ENCODE measurements at places on chromosomes 12 and 14. TPM values are rescaled to one million over a fixed set of nuclear protein-coding genes. Genes with fewer than 3 reads are reported as not detected.

DNA sequence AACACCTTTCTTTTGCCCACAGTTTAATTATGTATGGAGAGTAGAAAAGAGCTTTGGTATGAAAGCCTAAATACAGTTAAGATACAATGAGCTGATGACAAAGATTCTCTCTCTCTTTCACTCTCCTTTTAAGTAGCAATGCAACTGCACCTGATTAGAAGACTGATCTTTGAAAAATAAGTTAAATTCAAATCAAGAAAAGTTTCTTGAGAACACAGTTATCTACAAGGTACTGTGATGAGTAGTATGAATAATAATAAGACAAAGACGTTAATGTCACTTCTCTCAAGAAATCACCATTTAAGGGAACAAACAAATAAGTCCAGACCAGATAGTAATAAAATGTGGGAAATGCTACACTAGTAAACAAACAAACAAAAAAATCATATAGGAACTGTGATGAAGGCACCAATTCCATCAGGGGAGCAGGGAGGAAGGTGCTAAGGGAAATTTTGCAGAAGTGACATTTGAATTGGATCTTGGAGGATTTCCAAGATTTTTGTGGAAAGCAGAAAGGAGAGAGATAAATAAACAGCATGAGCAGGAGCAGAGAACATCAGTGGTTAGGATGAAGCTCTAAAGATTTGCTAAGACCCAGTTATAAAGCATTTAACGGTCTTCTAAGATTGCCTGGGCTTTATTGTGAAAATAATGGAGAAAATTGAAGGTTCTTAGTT lies 65.2 kb upstream of the STK38L start:
- DNase-seq, result no peak

DNA sequence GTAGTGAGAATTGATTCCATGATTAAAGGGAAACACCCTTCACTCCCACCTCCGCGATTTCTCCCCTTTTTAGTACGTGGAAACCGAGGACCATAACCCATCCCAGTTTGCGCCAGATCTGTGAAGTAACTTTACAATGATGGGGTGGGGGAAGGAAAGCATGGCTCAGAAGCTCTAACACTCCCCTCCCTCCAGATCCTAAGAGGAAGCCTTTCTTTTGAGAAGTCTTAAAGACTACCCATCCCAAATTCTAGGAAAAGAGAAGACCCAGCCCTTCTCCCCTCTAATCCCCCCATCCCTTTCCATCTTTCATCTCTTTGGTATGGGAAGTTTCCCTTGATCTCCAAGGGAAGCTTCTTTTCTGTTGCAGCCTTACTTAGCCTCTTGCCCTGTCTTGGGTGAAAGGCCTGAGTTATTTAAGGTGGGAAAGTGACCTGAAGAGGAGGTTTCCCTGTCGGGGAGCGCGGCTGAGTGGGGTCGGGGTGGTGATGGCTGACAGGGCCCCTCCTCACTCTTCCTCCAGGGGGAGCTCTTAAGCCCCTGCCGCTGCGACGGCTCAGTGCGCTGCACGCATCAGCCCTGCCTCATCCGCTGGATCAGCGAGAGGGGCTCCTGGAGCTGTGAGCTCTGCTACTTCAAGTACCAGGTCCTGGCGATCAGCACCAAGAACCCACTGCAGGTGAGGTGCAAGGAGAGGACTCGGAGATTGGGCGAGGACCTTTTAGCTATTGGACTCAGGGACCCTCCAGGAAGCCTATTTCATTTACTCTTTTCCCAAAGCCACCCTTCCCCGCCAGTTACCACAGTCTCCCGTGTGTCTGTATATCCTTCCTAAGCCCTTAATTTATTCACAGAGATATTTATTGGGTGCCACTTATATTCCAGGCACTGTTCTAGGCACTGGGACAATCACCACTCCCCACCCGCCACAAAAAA lies 1.8 kb downstream of the MARCHF9 start:
- no peak for DNase-seq

- no peak for DNase-seq
Observed at GRCh38 chr14:79144896-79145295, 974.7 kb downstream of the NRXN3 start.

- DNase-seq, result no peak
Observed at GRCh38 chr14:55754471-55754870, 174.5 kb downstream of the KTN1 start.

DNA sequence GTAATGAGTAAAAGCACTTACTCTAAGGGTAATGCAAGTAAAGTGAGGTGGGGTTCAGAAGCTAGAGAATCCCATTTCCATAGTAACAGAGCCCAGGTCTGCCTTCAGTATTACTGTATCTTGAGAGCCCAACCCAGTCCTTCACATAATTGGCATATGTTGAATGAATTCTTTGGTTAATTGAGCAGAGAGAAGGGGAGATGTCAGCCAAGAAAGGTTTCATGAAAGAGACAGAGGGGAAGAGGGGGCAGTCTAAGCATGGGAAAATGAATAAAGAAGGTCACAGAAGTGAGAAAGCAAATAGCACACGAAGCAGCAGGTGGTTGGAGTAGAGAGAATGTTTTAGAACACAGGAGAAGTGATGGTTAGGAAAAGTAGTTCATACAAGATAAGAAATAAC lies 371.1 kb downstream of the SEC23A start:
- no peak for DNase-seq

GRCh38 chr14:41277450-41277849 lies 329.2 kb upstream of the LRFN5 start:
- DNase-seq, result no peak

DNA sequence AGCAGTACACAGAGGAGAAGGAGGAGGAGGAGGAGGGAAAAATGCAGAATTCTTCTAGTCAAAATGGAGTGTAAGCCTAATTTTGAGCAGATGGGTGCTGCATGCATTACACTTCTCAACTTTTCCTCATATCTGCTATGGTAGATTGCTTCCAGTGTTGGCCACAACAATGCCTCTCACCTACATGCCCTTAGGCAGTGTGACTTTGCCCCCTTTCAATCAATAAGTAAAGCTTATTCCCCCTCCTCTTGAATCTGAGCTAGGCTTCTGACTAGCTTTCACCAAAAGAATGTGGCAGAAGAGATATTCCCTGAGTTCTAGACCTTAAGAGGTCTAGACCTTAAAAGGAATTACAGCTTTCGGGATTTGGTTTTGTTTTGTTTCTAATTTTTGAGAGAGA lies 3.2 kb upstream of the METTL3 start:
- no peak for DNase-seq

DNA sequence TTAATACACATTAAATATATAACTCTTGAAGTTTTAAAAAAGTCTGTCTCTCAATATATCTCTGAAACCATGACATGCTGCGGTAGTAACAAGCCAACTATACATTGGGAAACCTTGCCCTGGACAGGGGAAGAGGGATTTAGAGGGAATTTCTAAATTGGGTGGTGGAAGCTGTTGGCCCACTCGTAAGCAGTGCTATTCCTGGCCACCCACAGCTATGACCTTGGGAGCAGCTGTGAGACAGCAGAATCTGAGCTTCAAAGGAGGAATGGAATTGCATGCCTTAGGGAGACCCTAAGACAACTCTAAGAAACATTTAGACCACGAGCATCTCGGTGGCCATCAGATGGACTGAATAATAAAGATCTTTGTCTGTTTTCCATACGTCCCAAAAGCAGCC lies 15.8 kb upstream of the GCH1 start:
- no peak for DNase-seq

DNA sequence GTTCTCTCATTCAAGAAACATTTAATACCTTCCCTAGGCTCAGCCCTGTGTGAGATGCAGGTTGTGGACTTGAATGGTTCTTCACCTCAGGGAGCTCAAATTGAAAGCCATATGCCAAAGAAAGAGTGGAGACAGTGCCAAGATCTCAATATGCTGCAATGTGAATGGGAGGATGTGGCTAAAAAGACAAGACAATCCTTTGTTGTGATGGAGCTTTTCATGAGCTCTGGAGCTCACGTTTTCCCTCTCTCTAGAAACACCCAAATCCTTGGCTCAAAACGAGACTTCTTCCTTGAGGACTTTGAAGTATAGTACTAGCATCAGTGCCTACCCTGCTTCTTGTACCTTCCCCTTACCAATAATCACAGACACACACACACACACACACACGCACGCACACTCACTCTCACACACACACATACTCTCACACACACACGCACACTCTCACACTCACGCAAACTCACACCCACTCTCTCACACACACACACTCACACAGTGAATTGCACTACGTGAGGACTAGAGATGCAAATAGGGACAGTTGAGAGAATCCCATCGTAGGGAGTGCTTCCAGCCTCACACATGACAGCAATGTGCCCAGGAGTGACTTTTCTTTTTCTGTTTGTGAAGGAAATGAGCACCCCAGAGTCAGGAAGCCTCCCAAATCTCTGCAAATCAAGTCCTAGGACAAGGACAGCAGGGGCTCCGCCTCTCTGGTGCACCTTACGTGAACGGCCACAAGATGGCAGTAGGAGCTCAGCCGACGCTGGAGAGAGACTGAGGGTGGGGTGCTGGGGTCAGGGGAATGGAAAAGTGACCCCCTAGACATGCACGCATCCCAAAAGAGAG lies 231.4 kb downstream of the PCNX1 start:
- no peak for DNase-seq

DNA sequence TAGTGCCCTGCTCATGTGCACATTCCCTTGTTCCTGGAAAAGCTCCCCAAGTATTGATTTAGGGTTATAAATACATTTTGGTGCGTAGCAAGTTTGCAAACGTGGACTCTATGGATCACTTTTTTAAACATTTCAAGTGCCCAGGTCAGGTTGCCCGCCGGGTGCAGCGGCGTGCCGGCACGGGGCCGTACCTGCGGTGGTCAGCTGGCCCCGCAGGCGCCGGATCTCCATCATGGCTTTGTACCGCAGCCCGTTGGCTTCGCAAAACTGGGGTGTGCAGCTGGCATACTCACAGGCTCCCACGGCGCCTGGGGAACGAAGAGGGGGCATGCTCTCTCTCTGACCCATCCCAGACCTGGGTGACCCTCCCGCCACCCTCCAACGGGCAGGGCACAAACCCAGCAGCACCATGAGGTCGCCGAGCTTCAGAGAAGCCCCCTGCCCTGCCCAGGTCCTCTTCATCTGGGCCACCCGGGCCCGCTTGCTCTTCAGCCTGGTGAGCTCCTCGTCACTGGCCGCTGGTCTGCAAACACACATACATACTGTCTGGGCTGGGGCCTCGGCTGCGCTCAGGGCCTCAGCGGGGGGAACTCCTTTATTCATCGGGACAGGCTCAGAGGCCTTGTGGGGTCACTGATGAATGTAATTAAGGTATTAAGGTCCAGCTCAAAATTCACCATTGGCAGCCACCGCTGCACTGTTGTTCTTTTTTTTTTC lies 35.1 kb downstream of the DHX37 start:
- DNase-seq, result no peak

The SLCO1C1 gene
- 0.97 TPM for polyA plus RNA-seq

The IL26 gene
- not detected for polyA plus RNA-seq

The CLEC4D gene
- 0.58 TPM for polyA plus RNA-seq

The DNAI7 gene
- polyA plus RNA-seq, result 4.4 TPM

All from renal cortex interstitium (tissue), 15 donors.